ENCODE measurements at places on chromosomes 16 and 17. TPM values are rescaled to one million over a fixed set of nuclear protein-coding genes. Genes with fewer than 3 reads are reported as not detected.

DNA sequence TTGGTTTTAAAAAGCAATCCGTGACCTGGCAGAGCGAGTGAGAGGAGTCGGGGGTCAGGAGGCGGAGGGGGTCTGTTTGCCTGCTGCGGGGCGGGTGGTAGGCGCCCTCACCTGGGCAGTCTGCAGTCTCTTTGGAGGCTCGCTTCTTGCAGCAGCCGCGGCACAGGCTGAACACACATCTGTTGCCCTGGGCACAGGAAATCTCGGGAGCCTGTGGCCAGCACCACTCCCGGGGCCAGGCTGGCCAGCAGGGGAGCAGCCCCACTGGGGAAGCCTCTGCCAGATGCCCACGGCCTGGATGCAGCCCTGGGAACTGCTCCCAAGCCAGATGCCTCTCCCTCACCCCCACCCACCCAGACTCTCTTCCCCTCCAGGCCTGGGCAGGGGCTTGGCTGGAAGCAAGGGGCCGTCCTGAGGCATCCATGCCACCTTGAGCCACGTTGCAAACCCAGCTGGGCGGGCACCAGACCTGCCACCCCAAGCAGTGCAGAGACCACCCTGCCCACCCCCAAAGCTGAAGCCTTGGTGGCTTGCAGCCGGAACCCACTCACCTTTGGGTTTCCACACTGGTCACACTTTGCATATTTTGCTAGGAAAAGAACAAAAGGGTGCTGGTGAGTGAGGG is 6.6 kb downstream of the GPS1 start:
- no peaks in the 10 kb centered on the region for H3K4me1 ChIP-seq
- H3K4me3 ChIP-seq = no peak overlapping the region
- no peak overlapping the region for H3K27ac ChIP-seq
- no peaks in the 10 kb centered on the region for H3K36me3 ChIP-seq

DNA sequence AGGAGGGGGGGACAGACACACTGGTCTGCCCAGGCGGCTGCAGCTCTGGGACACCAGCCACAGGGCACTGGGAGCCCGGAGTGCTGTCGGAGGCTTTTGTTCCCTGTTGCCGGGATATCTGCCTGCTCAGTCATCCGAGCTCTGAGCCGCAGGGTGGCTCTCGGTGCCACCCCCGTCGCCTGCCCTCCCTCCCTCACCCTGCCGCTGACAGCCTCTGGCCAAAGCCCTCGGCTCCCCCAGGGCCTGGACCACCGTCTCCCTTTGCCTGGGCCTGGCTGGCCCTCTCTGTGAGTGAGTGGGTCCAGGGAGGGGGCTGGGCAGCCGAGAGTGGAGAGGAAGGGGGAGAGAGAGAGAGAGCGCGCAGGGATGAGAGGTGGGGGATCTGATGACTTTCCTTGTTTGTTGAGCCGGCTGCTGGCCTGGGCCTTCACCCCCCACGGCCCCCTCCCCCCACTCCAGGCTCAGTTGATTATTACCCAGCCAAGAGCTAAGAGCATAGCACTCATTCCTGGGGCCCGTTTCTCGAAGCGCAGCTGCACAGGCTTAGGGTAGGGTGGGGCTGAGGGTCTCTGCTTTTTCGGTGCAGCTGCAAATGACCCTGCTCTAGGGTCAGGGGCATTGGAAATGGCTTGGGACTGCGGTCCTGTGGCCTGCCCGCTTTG is 2.7 kb downstream of the FOXJ1 start:
- no peak overlapping the region for H3K4me3 ChIP-seq
- no peaks in the 10 kb centered on the region for H3K36me3 ChIP-seq
- no peak overlapping the region for H3K27ac ChIP-seq

DNA sequence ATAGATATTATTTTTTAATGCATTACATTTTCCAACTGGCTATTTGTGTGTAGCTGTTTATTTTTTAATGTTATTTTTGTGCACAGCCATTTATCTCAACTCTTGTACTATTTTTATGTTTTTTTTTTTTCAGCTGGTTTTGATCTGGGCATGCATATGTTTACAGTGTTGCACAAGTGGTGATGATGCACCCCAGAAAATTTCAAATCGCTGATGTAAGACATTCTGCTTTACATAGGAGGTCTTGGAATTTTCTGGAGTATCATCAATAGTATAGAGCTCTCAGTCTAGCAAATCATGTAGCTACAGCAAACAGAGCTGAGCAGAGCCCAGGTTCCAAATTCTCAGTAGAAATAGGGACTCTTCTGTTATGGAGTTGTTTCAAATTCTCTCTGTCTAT is 30.2 kb downstream of the CACNG5 start:
- H3K4me3 ChIP-seq = no peak overlapping the region
- peaks cover 26% of the 10 kb centered on the region for H3K27me3 ChIP-seq
- H3K36me3 ChIP-seq = no peaks in the 10 kb centered on the region
- H3K27ac ChIP-seq = no peak overlapping the region

Gene RFNG
- 49.1 TPM for total RNA-seq

Gene GPR142
- total RNA-seq = not detected

Gene PDK2
- 58.7 TPM for total RNA-seq

Gene KRTAP9-1
- total RNA-seq = not detected

Measured in PC-9 (cell line).